Cardiac septum (tissue), 1 donor: ENCODE measurements at places on chromosomes 16 and 17. TPM values are rescaled to one million over a fixed set of nuclear protein-coding genes. Genes with fewer than 3 reads are reported as not detected.

CCL17 gene
- not detected for total RNA-seq

CCDC47 gene
- 78.7 TPM for total RNA-seq

MYH13 gene
- total RNA-seq = not detected

KRT40 gene
- total RNA-seq = not detected

C16orf96 gene
- total RNA-seq = 0.11 TPM

TNFSF12 gene
- total RNA-seq = 33.9 TPM

HOXB3 gene
- 4.2 TPM for total RNA-seq

NOB1 gene
- 16.1 TPM for total RNA-seq

CACNG3 gene
- total RNA-seq = not detected

SMIM22 gene
- total RNA-seq = not detected

KRT28 gene
- not detected for total RNA-seq

KIF19 gene
- 0.08 TPM for total RNA-seq

SLC38A8 gene
- total RNA-seq = not detected

SOX15 gene
- total RNA-seq = 1.1 TPM

KLHL10 gene
- total RNA-seq = not detected

CRHR1 gene
- not detected for total RNA-seq

NRN1L gene
- total RNA-seq = 2.1 TPM

KRTAP3-1 gene
- not detected for total RNA-seq

UNC45B gene
- total RNA-seq = 259 TPM

MYH4 gene
- total RNA-seq = not detected

CCL4L2 gene
- total RNA-seq = not detected

MYH1 gene
- total RNA-seq = 0.16 TPM

TERB1 gene
- not detected for total RNA-seq

MRPL58 gene
- 39.3 TPM for total RNA-seq

KRT27 gene
- not detected for total RNA-seq

UTS2R gene
- total RNA-seq = 0.51 TPM

EVI2B gene
- total RNA-seq = 2.0 TPM

TMEM88 gene
- 14.7 TPM for total RNA-seq

SLC16A13 gene
- 0.48 TPM for total RNA-seq

KRTAP4-8 gene
- total RNA-seq = not detected

NOD2 gene
- total RNA-seq = 0.40 TPM

CAMKK1 gene
- 5.2 TPM for total RNA-seq

ZNF624 gene
- 3.4 TPM for total RNA-seq

TEKT1 gene
- not detected for total RNA-seq

GRIN2C gene
- total RNA-seq = 0.70 TPM

ITGAX gene
- total RNA-seq = 5.9 TPM

KRTAP9-8 gene
- total RNA-seq = not detected

MPO gene
- 0.94 TPM for total RNA-seq

DHX38 gene
- total RNA-seq = 41.2 TPM

COPRS gene
- total RNA-seq = 51.9 TPM

RILP gene
- total RNA-seq = 49.8 TPM

ITPRIPL2 gene
- total RNA-seq = 24.6 TPM

TUBB3 gene
- 6.8 TPM for total RNA-seq

DNASE1L2 gene
- total RNA-seq = 0.57 TPM

ATP2A1 gene
- 0.54 TPM for total RNA-seq

PPP1R27 gene
- total RNA-seq = 0.32 TPM
